Endodermal cell (in vitro differentiated cells): ENCODE measurements at places on chromosomes 16 and 17. TPM values are rescaled to one million over a fixed set of nuclear protein-coding genes. Genes with fewer than 3 reads are reported as not detected.

DNA sequence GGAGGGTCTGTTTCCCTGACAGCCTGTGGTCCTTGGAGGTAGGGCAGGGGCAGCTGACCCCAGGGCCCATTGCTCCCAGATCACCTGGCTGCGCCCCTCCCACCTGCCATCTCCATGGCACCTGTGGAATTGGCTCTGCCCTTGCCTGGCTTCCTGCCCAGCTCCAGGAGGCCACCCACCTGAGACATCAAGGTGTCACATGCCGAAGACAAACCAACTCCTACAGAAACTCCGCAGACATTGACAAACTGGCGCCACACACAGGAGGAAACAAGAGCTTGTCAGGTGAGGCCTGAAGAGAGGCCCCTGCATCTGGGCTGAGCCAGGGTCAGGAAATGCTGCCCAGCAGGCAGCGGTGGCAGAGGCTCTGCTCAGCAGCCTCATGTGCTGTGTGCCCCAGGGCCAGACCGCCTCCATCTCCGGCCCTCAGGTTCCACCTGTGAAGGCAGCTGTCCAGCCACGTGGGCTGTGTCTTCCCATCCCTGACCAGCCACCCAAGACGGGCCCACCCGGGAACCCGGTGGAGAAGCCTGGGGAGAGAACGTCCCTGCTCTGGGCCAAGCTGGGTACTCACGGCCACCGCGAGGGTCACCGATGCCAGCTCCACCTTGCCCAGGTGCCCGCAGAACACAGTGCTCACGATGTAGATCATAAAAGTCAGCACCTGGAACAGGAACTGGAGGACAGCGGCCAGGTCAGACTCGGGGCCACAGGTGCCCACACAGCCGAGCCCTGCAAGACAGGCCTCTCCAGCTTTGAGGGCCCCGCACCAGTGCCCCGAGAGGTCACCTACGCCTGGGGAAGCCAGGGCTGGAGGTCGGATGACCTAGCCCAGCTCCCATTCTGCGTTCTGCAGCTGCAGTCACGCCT is 1.6 kb downstream of the SLC47A2 start:
- no peaks in the 10 kb centered on the region for H3K36me3 ChIP-seq
- H3K27me3 ChIP-seq: no peaks in the 10 kb centered on the region

- no peaks in the 10 kb centered on the region for H3K27me3 ChIP-seq
- H3K27ac ChIP-seq: no peak overlapping the region
- no peaks in the 10 kb centered on the region for H3K36me3 ChIP-seq
- H3K4me1 ChIP-seq: peaks cover 17% of the 10 kb centered on the region
- DNase-seq: no peak
Measured at GRCh38 chr16:56306690-56307533, 115.6 kb downstream of the GNAO1 start.

- no peaks in the 10 kb centered on the region for H3K36me3 ChIP-seq
- no peak overlapping the region for H3K27ac ChIP-seq
- no peak for DNase-seq
- no peaks in the 10 kb centered on the region for H3K4me1 ChIP-seq
- H3K4me3 ChIP-seq: no peak overlapping the region
- no peaks in the 10 kb centered on the region for H3K27me3 ChIP-seq
Measured at GRCh38 chr16:86630471-86630870, 52.1 kb downstream of the FOXL1 start.

- no peaks in the 10 kb centered on the region for H3K27me3 ChIP-seq
- peaks cover 18% of the 10 kb centered on the region for H3K36me3 ChIP-seq
- H3K27ac ChIP-seq: no peak overlapping the region
- no peaks in the 10 kb centered on the region for H3K4me1 ChIP-seq
- H3K4me3 ChIP-seq: no peak overlapping the region
Measured at GRCh38 chr16:3587547-3588110, 10.4 kb upstream of the NLRC3 start.

- no peak overlapping the region for H3K4me3 ChIP-seq
- peak; percentile 71 for DNase-seq
- no peaks in the 10 kb centered on the region for H3K36me3 ChIP-seq
- H3K27ac ChIP-seq: no peak overlapping the region
Measured at GRCh38 chr17:29076722-29077121, 33.8 kb downstream of the PIPOX start.

EMP2 gene
- total RNA-seq: 14.3 and 19.0 TPM in 2 replicates

TBC1D3C gene
- total RNA-seq: 0.22 TPM in 1 of 2 replicates, not detected in the other

GRCh38 chr17:41772218-41772585 is 14.3 kb downstream of the JUP start:
- peaks cover under 1% of the 10 kb centered on the region for H3K4me1 ChIP-seq
- H3K4me3 ChIP-seq: no peak overlapping the region
- DNase-seq: peak; percentile 84
- peaks cover 75% of the 10 kb centered on the region for H3K36me3 ChIP-seq
- no peaks in the 10 kb centered on the region for H3K27me3 ChIP-seq
- no peak overlapping the region for H3K27ac ChIP-seq

TVP23A gene
- 7.3 and 7.6 TPM in 2 replicates for total RNA-seq

GRCh38 chr17:48831549-48831883 is 681 bp downstream of the CALCOCO2 start:
- H3K4me3 ChIP-seq: peak overlapping the region; percentile 96
- H3K4me1 ChIP-seq: peaks cover 6% of the 10 kb centered on the region
- DNase-seq: no peak
- H3K36me3 ChIP-seq: no peaks in the 10 kb centered on the region
- no peak overlapping the region for H3K27ac ChIP-seq

GRCh38 chr16:89219365-89219764 is 1.9 kb downstream of the ZNF778 start:
- no peak overlapping the region for H3K27ac ChIP-seq
- H3K4me3 ChIP-seq: no peak overlapping the region
- no peaks in the 10 kb centered on the region for H3K27me3 ChIP-seq
- no peak for DNase-seq

GRCh38 chr17:42386777-42387657 is 1.2 kb downstream of the STAT3 start:
- no peak for DNase-seq
- no peaks in the 10 kb centered on the region for H3K4me1 ChIP-seq
- H3K27me3 ChIP-seq: peaks cover 51% of the 10 kb centered on the region
- peak overlapping the region; percentile 87 for H3K4me3 ChIP-seq
- no peak overlapping the region for H3K27ac ChIP-seq
- no peaks in the 10 kb centered on the region for H3K36me3 ChIP-seq

- no peaks in the 10 kb centered on the region for H3K27me3 ChIP-seq
- no peaks in the 10 kb centered on the region for H3K36me3 ChIP-seq
- no peak for DNase-seq
- no peaks in the 10 kb centered on the region for H3K4me1 ChIP-seq
Measured at GRCh38 chr17:77332981-77333685, 192.4 kb downstream of the SEC14L1 start.

DNA sequence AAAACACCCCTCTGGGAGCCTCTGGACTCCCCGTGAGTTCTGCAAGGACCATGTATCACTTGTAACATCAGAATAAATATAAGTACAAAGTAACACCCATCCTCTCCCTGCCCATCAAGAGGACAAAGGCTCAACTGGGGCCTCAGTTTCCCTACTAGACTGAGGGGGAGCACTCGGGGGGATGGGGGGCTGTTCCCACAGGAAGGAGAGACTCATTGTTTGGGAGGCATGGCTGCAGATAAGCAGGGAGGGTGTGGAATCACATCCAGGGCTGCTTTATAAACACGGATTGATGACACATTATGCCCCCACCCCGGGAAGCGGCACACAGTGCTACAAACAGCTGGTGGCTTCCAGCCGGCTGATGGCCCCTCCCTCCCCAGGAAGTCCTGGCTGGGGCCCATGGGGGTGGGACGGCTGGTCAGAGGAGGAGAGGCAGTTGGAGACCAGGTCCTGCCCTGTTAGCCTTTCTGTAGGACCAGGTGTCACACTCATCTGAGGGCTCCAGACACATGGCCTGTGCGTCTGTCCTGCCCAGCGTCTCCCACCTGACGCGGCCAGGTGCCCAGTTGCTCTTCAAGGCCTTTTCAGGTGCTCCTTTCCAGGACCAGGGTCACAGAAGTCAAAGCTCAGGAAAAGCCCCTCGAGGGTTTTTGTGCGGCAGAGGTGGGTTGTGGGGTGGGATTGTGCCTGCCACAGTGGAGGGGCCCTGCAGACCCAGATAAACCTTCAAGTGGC is 1.3 kb upstream of the MPG start:
- H3K4me1 ChIP-seq: peaks cover 22% of the 10 kb centered on the region
- no peak overlapping the region for H3K27ac ChIP-seq
- H3K4me3 ChIP-seq: peak overlapping the region; percentile 85
- peaks cover 12% of the 10 kb centered on the region for H3K36me3 ChIP-seq

DNA sequence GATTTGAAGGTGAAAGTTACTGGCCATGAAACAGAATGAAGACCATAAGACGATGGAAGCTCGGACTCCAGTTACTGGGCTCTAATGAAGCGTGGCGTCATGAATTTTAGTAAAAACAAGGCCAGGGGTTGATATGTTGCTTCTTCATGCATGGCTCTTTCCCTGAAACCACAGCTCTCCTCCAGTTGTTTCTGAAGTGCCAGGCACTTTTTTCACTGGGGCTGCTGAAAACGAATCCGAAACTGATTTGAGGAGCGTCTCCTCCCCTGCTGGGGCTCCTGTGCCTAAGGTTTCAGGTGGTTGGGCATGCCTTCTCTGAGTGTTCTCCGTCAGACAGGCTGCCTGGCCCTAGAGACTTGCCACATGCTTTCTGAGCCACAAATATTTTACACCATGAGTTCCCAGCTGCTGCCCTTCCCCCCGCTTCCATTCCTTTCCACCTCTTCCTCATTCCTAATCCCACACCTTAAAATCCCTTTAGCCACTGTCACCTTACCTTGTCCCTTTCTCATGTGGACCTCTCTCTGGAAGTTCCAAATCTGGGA is 3.7 kb upstream of the MYL4 start:
- no peaks in the 10 kb centered on the region for H3K27me3 ChIP-seq
- H3K36me3 ChIP-seq: no peaks in the 10 kb centered on the region
- peaks cover 7% of the 10 kb centered on the region for H3K4me1 ChIP-seq

HS3ST3A1 gene
- total RNA-seq: 1.8 and 1.9 TPM in 2 replicates

GRCh38 chr16:17011712-17012111 is 459.0 kb downstream of the XYLT1 start:
- no peak overlapping the region for H3K27ac ChIP-seq
- no peaks in the 10 kb centered on the region for H3K36me3 ChIP-seq
- H3K4me3 ChIP-seq: no peak overlapping the region
- H3K4me1 ChIP-seq: no peaks in the 10 kb centered on the region
- no peaks in the 10 kb centered on the region for H3K27me3 ChIP-seq

GRCh38 chr17:75270966-75271232 is at the start of gene MIF4GD:
MIF4GD (minus strand) TSS chr17:75271231; CDS start chr17:75270195, 1,036 bp downstream.
- no peaks in the 10 kb centered on the region for H3K27me3 ChIP-seq
- no peak for DNase-seq
- peak within 1 kb of the TSS; percentile 8 for H3K27ac ChIP-seq
- peaks cover 9% of the 10 kb centered on the region for H3K4me1 ChIP-seq
- H3K4me3 ChIP-seq: peak within 1 kb of the TSS; percentile 87

DNA sequence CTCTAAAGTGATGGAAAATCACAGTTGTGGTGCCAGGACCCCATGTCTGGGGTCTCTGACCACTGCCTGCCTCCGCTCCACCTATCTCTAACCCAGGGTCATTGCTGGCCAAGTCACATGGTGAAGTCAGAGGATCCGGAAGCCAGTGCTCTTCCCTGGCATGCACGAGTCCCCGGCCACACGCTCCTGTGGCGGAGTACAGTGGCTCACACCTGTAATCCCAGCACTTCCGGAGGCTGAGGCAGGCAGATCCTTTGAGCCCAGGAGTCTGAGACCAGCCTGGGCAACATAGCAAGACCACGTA is 21.5 kb upstream of the RBFOX3 start:
- no peaks in the 10 kb centered on the region for H3K36me3 ChIP-seq
- peaks cover 6% of the 10 kb centered on the region for H3K27me3 ChIP-seq
- H3K4me3 ChIP-seq: no peak overlapping the region

GRCh38 chr16:82748026-82748425 is 121.3 kb downstream of the CDH13 start:
- H3K4me1 ChIP-seq: no peaks in the 10 kb centered on the region
- H3K36me3 ChIP-seq: no peaks in the 10 kb centered on the region
- H3K27me3 ChIP-seq: no peaks in the 10 kb centered on the region
- no peak for DNase-seq
- no peak overlapping the region for H3K4me3 ChIP-seq

TP53TG3B gene
- total RNA-seq: not detected in 3 replicates

- H3K27ac ChIP-seq: no peak overlapping the region
- H3K4me1 ChIP-seq: peaks cover 11% of the 10 kb centered on the region
- no peak overlapping the region for H3K4me3 ChIP-seq
- DNase-seq: peak; percentile 81
Measured at GRCh38 chr17:43324205-43324893, 74.4 kb upstream of the ARL4D start.

DNA sequence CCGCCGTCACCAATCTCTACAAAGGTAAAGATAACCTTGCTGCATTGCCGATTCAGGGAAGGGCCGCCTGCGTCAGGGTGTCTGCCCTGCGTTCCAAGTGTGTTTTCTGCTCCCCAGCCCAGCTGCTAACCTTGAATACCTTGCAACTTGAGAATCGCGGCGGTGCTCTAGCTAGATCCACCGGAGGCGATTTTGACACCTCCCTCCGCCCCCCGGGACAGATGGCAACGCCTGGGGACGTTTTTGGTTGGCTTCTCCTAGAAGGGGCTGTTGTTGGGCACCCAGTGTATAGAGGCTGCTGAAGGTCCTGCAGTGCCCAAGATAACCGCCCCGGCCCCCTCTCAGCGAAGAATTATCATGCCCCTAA is 1.5 kb downstream of the HAPSTR1 start:
- peak overlapping the region; percentile 90 for H3K27ac ChIP-seq
- peak overlapping the region; percentile 88 for H3K4me3 ChIP-seq
- peaks cover 6% of the 10 kb centered on the region for H3K4me1 ChIP-seq
- H3K27me3 ChIP-seq: no peaks in the 10 kb centered on the region
- peaks cover 45% of the 10 kb centered on the region for H3K36me3 ChIP-seq

ARHGAP23 gene
- total RNA-seq: 7.6 to 11.5 TPM (median 9.4 TPM) in 3 replicates

DNA sequence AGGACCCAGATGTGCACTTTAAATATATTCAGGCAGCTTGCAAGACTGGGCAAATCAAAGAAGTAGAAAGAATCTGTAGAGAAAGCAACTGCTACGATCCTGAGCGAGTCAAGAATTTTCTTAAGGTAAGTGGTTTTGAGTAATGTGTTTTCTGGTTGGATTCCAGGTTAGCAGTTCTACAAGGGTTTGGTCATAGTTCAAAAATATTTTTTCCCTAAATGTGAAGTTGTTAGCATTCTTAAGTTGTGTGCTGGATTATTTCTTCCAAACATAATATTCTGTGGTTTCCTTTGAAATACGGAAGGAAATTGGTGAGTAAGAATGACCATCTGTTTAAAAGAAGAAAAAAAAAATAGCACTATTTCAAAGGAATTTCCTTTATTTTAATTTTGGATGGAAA is 38.4 kb downstream of the PTRH2 start:
- no peak overlapping the region for H3K27ac ChIP-seq
- no peaks in the 10 kb centered on the region for H3K4me1 ChIP-seq

GNG13 gene
- total RNA-seq: not detected in 2 replicates

DNA sequence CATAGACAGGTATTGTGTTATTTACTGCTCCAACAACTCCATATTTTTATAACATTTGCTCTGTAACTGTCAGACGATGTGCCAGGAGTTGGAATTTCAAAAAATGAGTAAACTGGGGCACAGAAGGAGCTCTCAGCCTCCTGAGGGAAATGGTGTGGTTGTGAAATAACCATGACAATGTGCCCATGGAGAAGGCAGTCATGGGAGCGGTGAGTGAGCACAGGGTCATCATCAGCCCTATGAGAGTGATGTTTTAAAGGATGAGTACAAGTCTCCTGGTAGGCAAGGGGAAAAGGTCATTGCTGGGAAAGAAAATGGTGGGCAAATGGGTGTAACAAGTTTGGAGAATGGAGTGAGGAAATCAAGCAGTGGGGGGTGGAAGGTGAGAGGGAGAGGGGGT is 115.0 kb upstream of the SEC14L1 start:
- H3K27ac ChIP-seq: no peak overlapping the region
- H3K27me3 ChIP-seq: no peaks in the 10 kb centered on the region
- DNase-seq: no peak
- no peaks in the 10 kb centered on the region for H3K4me1 ChIP-seq
- H3K4me3 ChIP-seq: no peak overlapping the region
- H3K36me3 ChIP-seq: no peaks in the 10 kb centered on the region
